C1 segment of cervical spinal cord (tissue), 14 donors: ENCODE measurements at places on chromosomes 4 and X.
A peak's percentile ranks its signal among the peaks of the same experiment; 100 is the strongest.

- peak; percentile 81 for DNase-seq
These were observed 54.4 kb downstream of the NBDY start for GRCh38 chrX:56783450-56783831.

- DNase-seq = no peak
These were observed 218.0 kb upstream of the AGA start for GRCh38 chr4:177660223-177660622.

GRCh38 chr4:111879539-111879938, 265.7 kb upstream of the FAM241A start:
- no peak for DNase-seq

GRCh38 chr4:20698382-20698781, 1.9 kb upstream of the PACRGL start:
- DNase-seq = no peak

GRCh38 chr4:133775881-133776280, 425.7 kb downstream of the PABPC4L start:
- no peak for DNase-seq

DNA sequence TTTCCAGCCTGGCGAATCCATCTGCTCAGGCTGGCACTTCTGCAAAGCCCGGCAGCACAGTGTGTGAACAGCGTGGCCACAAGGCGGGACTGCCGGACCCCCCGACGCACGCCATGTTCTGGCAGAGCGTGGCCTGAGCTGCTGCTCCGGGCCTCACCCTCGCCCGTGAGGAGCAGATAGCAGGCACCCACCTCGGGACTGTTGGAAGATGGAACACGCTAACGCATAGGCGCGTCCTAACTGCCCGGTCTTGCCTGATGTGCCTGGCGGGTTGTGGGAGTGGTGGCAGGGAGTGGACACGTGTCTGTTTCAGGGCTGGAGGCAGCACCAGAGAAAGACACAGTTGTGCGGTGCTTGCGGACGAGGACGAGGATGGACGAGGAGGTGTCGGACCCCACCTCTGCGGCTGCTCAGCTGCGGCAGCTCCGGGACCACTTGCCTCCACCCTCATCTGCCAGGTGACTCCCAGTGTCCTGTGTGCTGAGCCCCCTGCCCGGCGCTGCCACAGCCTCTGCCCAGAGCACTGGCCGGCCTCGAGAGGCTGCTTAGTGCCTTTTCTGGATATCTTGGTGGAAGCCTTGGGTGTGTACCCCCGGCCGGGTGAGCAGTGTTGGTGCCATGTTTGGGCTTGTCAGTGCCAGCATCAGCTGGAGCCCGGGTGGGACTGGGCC, 28.2 kb downstream of the UVSSA start:
- DNase-seq = no peak

GRCh38 chrX:17033225-17033624, 86.8 kb downstream of the REPS2 start:
- DNase-seq = no peak

DNA sequence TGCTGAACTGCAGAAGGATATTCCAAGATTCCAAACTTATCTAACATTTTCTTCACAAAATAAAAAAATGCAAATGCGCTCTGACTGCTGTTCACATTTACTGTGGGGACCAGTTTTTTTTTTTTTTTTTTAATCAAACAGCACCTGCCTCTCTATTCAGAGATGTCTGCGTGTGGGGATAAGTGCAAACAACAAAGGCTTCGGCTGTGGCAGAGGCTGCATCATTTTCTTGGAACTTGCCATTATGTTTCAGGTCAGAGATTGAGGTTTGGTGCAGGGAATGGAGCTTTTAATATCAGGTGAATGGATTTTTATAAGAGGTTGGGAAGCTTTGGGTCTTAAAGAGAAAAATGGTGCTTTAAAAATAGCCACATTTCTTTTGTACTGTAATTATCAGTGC, 78.2 kb upstream of the TET2 start:
- no peak for DNase-seq

DNA sequence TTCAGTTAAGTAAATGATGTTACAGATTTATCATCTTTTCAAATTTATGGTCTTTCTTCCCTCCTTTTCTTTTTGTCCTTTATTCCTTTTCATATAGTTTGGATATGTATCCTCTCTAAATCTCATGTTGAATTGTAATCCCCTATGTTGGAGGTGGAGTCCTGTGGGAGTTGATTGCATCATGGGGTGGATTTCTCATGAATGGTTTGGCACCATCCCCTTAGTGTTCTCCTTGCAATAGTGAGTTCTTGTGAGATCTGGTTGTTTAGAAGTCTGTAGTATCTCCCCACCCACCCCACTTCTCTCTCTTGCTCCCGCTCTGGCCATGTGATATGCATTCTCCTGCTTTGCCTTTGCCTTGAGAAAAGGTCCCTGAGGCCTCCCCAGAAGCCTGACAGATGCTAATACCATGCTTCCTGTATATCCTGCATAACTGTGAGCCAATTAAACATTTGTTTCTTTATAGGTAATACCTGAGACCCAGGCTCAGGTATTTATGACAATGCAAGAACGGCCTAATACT, 236.7 kb downstream of the PRDM5 start:
- DNase-seq = no peak

DNA sequence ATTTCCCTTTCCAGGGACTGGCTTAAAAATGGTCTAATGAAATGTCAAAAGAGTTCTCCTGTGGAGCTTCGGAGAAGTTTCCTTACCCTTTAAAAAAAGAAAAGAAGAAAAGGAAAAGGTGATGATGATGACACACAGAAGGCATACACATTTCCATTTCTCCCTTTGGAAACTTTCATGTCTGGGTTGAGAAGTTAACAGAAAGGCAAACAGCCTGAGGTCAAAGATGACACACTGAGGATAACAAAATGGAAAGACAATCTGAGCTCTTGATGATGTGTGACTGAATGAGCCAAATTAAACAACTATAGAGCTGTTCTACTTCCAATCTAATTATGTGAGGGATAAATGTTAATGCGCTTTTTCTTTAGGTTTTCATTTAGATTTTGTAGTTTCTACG, 32.2 kb downstream of the NFXL1 start:
- no peak for DNase-seq

DNA sequence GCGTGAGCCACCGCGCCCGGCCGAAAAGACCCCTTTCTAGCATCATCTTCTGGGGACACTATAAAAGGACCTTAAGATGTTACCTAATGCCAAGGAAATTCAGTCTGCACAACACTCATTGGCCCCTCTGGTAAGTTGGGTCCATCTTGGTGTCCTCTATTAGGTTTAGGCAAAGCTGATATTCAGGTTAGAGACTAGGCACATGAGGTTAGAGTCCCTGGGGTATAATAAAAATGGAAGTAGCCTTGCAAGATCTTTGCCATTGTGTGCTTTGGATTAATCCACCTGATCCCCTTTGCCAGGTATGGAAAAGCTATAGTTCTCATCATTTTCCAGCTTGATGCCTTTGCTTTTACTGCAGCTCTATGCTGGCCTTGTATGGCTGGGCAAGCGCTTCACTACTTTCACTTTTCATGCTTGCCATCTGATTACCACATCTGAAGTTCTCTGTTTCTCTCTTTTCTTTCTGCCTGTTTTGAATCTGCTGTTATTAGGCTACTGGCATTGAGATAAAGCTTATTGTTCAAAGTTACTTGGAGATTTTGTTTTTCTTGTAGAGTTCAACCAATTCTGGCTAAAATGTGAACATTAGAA, 5.4 kb upstream of the ADH4 start:
- no peak for DNase-seq

GRCh38 chr4:76233529-76233928, 18.0 kb upstream of the FAM47E start:
- DNase-seq = no peak

DNA sequence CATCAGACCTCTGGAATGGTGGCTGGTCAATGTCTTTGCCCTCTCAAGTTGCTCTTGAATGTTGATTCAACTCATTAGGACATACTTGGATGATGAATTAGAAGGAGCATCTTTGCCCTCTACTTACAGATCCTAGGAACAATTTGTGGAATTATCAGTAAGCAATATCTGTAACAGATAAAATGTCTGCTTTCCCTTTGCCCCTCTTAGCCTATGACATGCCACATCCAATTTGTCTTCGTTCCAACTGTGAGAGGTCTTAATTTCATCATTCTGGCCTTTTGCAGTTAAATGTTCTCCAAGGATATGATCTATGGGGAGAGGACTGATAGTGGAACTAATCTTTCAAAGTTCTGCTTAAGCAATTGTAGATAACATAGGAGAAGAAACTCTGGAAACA, 148.3 kb downstream of the PDE5A start:
- no peak for DNase-seq

DNA sequence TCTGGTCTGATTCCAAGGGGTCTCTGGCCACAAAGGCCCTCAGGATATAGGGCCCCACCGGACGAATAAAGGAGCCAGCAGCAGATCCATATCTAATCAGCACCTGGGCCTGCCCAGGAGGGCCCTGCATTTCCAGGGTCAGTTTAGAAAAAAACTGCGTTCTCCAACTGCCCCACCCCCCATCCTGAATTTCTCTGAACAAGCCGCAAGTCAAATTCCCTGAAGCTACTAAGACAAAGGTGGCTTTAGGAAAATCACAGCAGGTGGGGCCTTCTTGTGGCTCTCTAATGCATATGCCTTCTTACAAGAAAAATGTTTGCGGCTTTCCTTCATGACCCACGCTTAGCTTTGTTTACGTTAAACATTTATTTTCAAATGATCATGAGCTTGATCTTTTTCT, 76.6 kb downstream of the MBNL3 start:
- no peak for DNase-seq

GRCh38 chr4:62460329-62460728, 1260.2 kb downstream of the ADGRL3 start:
- no peak for DNase-seq

GRCh38 chr4:56370377-56370776, 16.9 kb downstream of the AASDH start:
- DNase-seq = no peak

DNA sequence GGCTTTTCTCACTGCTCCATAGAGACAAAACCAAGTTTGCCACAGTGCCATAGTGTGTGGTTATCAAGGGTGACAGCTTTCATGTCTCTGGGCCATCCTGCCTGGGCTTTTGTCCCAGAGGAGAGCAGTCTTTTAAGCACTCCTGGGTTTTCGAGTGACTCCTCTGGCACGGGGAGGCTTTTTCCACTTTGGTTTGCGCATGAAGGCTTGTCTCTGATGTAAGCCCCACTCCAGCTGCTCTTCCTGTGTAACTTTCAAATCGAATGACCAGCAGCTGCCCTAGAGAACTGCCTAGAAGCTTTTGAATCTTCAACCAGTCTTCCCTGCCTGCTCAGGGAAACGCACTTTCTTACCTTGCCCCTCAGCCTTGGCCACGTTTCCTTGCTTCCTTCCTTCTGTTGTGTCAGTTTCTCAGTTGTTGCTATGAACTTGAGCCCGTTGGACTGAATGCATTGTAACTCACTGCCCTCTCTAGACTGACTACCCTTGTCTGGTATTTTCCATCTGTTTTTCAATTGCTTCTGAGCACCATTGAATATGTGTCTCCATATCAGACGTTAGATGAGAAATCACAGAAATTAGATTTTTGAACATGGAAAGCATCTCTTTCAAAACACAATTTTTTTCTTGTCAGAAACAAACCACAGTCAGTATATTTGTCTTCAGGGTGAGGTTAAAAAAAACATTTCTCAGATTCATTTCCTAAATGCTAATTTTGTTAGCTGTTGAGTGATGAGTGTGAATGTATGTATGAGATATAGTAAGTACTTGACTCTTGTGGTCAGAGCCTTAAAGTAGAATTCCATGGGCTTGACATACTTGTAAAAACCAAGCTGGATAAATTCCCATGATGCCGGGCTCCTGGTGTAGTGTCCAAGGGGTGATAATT, 45.3 kb downstream of the SLC9A6 start:
- no peak for DNase-seq

- no peak for DNase-seq
These were observed 4.1 kb downstream of the ZNF827 start for GRCh38 chr4:145934434-145935047.

DNA sequence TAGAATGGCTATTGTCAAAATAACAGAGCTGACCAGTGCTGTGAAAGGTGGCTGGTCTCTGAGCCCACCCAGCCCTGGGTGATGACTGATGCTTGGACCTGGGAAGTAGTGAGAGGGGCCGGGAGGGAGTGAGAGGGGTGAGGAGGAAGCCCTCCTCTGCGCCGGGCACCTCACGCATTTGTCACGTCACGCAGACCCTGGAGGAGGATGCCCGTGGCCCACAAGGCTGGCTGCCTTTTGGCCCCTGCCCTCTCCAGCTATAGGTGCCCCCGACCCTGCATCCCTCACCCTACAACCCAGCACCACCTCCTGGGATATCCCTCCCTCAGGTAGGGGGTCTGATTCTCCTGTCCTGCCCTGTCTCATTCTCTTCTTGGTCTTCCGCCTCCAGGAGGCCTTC, 207.4 kb downstream of the AFAP1 start:
- DNase-seq = no peak

- DNase-seq = no peak
These were observed 601.1 kb downstream of the ANKRD50 start for GRCh38 chr4:124111411-124111810.

GRCh38 chr4:26321373-26322221, 783 bp downstream of the RBPJ start:
- no peak for DNase-seq

- DNase-seq = no peak
These were observed 7.4 kb upstream of the PDE6B start for GRCh38 chr4:617644-618641.

DNA sequence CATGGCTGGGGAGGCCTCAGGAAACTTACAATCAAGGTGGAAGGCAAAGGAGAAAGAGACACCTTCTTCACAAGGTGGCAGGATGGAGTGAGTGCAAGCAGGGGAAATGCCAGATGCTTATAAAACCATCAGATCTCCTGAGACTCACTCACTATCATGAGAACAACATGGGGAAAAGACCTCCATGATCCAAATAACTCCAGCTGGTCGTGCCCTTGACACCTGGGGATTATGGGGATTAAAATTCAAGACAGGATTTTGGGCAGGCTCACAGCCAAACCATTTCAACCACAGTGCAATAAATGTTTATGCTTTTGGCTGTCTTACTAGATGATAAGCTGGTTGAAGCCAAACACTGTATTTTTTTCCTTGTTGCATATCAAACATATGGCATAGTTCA, 1112.4 kb downstream of the STIM2 start:
- DNase-seq = no peak

DNA sequence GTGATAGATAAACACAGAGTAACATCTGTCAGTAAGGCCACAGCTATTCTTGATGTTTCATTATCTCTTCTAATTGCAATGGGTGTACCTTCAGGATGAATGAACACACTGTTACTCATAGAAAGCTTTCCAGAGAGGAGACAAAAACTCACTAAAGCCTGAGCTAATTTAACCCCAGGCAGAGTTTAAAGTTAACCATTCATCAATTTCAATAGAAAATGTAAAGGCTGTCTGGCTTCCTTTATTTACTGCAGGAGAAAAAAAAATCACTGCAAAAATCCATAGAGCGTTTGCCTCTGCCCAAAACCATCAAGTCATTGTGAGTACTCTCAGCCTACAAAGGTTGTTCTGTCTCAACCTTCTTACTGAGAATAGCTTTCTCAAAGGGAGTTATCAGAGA, 376.9 kb downstream of the PPP4R3C start:
- no peak for DNase-seq

GRCh38 chr4:118833192-118833820, 2.6 kb downstream of the SEC24D start:
- no peak for DNase-seq
